M059J (cell line): ENCODE measurements at places on chromosomes 5 and 9.
A peak's percentile ranks its signal among the peaks of the same experiment; 100 is the strongest.

DNA sequence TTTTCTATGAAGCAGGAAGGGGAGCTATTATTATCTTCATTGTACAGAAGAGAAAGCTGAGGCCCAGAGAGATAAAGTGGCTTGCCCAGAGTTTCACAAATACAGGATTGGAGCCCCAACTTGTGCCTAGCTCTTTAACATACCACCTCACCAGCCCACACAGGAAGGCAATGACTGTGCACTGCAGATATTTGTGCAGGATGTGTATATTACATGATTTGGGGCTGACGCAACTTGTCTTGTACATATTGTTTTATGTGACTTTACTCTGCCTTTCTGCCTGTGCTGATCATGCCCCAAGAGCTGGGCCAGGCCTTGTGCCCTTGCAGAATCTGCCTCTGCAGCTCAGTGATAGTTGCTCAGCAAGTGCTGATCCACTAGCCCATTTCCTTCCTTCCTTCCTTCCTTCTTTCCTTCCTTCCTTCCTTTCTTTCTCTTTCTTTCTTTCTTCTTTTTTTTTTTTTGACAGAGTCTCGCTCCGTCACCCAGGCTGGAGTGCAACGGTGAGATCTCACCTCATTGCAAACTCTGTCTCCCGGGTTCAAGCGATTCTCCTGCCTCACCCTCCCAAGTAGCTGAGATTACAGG lies 106.6 kb upstream of the TBCA start:
- DNase-seq = no peak

- peak; percentile 66 for DNase-seq
These were observed 38.0 kb downstream of the PAX5 start for GRCh38 chr9:36995927-36996705.

GRCh38 chr9:134981829-134982228 lies 64.1 kb upstream of the FCN1 start:
- no peak for DNase-seq

- no peak for DNase-seq
These were observed 9.6 kb upstream of the KIF27 start for GRCh38 chr9:83930881-83931280.

DNA sequence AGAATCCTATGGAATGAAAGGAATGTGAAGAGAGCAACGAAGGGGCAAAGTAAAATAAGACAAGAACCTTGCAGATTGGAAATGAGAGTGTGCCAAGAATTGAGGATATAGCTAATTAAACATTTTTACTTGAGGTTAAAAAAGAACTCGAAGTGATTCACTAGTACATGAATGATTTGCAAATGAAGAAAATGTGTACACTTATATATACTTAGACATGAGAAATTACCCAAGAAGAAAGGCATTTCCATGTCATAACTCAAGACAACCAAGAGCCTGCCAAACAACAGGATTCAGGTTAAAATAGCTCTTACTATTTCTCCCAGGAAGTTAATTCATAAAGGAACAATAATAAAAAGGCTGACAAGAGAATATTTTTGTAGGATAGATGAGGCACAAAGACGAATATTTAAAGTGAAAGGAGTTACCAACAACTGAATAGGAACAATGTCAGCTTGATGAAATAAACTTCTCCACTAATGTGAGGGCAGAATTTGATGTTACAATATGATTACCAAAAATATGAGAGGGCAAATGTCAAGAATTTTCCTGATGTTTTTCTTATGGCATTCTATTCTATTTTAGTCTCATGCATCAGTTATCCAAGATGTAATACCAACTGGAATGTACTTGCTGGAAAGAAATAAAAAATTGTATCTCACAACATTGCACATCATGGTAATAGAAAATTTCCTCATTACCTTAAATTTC lies 18.9 kb upstream of the NPR3 start:
- DNase-seq = no peak

- DNase-seq = peak; percentile 13
These were observed 122.9 kb downstream of the CAVIN4 start for GRCh38 chr9:100700689-100701318.

DNA sequence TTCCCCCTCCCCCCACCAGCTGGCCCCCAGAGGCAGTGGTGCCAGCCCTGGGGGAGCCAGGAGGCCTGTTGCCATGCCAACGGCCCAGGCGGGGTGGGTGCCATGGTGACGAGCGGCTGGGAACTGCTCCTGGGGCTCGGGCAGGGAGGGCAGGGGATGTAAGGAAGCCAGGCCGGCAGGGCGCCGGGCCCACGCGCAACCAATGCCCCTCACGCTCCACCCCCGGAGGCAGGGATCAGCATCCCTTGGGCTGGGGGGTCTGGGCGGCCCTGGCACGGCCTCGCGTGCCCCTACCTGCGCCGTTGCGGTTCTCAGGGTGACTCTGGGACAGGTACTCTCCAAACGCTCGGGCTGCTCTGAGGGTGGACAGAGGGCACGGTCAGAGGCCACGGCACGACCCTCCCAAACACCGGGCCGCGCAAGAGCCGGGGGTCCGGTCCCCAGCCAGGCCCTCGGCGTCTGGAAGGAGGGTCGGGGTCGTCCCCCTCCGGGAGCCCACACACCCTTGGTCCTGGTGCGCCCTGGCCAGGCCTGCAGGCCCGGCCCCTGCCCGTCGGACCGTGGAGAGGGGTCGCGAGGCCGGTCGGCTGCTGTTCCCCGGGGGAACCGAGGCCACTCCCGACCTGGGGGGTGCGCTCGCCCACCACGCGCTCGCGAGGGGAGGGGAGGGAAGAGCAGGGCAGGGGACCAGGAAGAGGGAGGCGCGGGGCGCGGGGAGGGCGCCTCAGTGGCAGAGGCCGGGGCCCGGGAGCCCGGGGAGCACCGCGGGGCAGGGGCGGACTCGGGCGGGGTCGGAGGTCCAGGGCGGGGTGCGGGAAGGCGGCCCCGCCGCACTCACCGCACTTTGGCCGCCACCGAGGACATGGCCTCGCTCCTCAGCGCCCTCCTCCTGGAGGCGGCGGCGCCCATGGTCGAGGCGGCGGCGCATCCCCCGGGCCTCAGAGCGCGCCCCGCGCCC lies 661 bp downstream of the NSMF start:
- DNase-seq = no peak

DNA sequence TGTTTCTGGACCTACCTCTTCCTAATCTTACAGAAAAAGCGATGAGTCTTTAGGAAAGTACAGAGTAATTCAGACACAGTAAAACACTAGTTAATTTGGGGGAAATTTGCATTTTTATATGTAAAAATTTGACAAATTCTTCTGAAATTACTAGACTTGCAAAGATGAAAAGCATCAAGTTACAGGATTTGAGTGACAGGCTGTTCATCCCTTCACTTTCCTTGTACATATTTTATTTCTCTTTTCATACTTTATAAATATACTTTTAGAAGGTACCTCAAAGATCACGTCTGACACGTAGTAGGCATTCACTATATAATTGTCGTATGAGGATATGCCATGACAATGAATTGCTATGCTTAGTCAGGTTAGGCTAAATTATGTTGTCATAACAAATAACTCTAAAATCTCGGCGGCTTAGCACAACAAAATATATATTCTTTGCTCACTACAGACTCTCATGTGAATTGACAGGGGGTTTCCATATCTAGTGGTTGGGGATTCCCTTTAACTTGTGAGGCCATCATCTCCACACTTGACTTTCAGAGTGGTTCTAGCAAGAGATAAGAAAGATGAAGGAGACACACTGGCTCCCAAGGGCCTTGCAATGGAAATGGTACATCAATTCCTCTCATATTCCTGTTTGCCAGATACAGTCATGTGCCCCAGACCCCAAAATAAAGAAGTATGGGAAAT lies 154.1 kb upstream of the TUT7 start:
- DNase-seq = no peak

GRCh38 chr5:126888175-126888574 lies 111.2 kb downstream of the LMNB1 start:
- DNase-seq = no peak

DNA sequence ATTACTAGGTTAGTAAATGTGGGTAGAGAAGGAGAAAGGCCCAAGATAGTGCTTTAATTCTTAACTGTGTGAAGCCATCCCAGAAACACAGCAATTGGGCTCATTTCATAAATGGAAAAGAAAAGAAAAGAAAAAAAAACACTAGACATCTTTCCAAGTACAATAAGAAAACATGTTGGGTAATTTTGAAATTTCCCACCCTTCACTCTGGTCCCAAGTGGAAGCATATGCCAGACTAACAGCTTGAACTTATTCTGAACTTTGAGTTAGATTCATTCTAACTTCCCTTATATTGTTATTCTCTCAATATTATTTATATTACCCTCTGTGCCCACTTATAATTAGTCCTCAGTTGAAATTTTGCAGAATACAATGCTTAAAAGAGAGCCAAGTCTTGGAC lies 113.4 kb upstream of the GHR start:
- no peak for DNase-seq

- DNase-seq = no peak
These were observed 169.7 kb upstream of the MVB12B start for GRCh38 chr9:126156898-126157297.

GRCh38 chr5:37565062-37565670 lies 186.0 kb downstream of the WDR70 start:
- DNase-seq = no peak

DNA sequence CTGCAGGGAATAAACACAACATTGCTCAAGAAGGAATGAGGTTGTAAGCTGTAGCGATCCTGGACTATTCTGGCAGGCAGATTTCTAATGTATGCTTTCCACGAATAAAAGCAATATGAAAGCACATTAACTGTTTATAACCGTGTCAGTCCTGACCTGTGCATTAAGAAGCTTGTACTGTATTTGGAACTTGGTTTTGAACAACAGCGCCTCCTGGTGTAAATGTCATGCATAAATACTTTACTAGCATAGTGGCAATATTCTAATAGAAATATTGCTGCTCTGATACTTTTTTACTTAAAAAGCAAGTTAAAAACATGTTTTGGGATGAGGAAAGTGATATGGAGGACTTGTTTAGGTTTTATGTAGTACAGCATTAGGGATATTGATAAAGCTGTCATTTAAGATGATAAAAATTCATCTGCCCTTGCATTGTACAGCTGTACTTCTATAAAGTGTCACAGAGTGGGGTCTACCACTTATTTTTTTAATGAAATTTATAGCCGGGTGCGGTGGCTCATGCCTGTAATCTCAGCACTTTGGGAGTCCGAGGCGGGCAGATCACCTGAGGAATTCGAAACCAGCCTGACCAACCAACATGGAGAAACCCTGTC lies 70.7 kb upstream of the GNE start:
- peak; percentile 78 for DNase-seq

DNA sequence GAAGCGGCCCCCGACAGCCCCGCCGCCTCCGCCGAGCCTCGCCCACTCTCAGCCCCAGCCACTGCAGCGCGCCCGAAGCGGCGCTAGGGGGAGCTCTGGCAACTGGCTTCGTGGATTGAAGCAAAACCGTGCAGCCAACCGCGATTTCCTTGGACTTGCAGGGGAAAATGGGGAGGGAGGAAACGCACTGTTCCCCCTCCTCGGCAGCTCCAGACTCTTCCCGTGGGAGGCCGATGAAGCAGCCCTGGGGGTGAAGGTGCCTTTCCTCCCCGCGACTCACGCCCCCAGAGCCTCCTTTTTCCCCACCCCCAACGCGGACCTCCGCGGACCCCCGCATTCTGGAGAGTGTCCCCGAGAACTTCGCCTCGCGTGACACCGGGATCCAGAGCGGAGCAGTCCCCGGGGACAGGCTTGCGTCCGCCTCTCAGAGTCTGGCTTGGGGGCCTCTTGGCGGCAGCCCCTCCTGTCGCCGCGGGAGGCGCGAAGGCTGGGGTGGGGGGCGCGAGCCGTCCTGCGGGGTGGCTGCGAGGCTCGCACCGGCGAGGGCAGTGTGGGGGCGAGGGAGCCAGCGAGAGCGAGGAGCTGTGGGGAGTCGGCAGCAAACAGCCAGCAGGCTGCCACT lies 3.8 kb downstream of the IER5L start:
- DNase-seq = peak; percentile 92

GRCh38 chr5:14557791-14558415 lies 23.7 kb upstream of the OTULINL start:
- no peak for DNase-seq

DNA sequence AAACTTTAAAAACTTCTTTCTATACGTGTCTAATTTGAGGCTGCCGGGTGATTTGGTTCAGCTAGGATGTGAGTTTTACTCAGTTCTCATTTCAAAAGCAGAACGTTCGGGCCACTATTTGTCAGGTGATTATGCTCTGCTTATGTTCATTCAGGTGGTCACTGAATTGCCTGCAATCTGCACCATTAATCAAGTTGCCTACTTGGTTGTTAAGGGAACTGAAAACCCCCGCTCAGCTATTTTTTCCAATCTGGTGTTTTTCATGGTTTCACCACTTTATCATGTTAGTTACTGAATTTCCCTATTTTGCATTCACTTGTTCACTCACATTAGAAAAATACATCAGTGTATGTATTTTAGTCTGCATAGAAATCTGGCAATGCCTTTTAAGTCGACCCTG lies 523.0 kb downstream of the CSNK1G3 start:
- no peak for DNase-seq

DNA sequence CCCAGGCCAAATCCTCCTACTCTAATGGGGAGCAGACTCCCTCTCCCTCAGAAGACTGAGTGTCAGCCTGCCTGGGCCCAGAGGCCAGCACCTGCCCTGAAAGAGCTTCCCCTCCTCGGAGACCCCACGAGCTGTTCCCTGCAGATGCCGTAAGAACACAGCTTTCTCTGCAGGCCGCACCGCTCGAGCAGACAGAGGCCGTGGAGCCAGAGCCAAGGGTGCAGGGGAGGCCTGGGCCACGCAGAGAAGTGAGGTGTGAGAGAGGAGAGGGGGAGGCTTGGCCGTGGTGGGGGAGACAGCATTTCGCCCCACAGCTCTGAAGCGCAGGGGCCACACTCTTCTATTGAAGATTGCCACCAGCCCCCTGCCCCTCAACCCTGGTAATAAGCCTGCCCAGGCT lies 62.8 kb upstream of the GARNL3 start:
- DNase-seq = no peak

DNA sequence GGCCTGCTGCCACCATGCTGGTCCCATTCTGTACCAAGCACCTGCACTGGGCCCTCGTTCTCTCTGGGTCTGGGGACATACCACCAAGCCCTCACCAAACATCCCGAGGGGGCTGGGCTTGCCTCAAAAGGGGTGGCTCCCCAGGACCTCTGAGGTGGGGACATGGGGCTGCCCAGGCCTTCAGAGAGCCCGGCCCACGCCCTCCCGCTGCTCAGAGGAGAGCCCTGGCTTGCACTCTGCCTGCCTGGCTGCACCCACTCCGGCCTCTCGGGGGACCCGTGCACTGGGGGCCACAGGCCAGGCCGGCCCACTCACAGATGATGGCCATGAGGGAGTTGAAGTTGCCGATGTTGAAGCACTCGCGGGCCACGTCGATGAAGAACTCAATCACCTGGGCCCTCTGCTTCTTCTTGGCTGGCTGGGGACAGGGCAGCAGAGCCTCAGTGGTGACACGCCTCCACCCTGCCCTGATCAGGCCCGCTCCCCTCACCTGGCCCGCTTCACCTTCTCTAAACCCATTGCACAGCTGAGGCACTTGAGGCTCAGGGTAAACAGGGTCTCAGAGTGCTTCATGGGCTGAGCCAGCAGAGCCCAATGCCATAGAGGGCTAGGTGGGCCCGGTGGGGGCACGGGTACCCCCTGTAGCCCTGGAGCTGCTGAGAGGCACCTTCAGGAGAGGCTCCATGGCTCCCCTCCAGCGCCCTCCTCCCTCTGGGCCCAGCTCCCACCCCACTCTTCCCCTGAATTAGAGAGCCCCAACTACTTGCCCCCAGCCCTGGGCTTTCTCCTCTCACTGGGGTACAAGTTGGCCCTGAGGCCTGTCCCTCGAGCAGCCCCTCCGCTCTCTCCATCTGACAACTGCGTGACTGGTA lies 47.7 kb upstream of the RNF130 start:
- no peak for DNase-seq
